ENCODE measurements at places on chromosomes 5 and 9.

DNA sequence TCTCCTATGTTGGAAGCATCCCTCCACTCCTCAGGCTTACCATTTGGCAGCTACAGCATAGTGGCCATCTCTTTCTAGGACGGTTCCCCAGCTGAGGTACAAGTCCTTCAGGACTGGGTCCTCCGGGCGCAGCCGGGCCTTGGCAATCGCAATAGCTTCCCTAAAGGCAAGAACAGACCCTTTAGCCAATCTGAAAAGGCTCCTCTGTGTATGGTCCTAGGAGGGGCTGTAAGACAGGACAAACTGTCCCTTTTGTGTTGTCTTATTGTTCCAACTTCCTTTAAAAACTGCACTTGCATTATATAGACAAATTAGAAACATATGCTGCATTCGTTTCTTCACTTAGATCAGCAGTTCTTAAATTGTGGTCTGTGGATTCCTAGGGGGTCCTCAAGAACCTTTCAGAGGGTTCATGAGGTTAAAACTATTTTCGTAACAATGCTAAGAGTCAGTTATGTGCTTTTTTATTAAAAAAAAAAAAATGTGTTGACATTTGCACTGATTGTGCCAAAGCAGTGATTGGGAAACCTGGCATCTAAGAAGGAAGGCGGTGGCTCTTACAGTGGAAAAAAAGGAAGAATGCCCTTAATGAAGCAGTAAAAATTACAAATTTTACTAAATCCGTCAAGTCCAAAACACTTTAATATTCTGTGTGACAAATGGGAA lies 38.7 kb downstream of the GEMIN5 start:
- no peak for DNase-seq

DNA sequence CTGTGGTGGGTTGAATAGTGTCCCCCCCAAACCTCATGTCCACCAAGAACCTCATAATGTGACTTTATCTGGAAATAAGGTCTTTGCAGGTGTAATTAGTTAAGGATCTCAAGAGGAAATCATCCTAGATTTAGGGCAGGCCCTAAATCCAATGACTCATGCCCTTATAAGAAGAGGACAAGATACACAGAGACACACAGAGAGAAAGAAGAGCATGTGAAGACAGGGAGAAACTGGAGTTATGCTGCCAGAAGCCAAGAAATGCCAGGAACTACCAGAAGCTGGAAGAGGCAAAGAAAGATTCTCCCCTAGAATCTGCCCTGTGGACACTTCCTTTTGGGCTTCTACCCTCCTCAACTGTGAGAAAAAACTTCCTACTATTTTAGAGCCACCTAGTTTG lies 8.8 kb downstream of the FAM13B start:
- no peak for DNase-seq

DNA sequence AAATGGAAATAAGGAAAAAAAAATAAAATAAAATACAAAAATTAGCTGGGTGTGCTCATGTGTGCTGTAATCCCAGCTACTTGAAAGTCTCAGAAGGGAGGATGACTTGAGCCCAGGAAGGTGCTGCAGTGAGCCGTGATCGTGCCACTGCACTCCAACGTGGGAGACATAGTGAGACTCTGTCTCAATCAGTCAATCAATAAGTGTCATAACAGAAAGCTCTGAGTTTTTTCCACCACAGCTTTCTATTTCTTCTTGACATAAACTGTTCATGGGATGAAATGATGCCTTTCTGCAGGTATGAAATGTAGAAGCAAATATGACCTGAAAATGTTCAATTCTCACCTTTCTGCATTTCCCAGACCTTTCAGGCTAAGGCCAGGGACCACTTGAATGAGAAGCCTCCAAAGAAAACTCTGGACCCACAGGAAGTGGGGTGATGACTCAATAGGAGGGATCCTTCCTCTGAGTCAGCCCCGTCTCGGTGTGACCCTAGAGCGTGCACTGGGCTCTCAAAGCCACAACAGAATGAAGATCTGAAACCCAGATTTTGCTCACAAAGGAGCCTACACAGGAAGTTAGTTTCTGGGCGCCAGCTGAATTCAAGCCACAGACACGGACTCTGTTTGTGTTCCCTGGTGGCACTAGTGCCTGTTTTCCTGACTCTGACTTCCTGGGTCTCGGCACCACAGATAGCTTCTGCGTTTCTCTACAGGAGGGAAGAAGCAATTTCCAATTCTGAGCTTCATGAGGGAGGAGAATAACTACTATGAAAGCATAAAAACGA lies 62.0 kb downstream of the ANKH start:
- peak; percentile 56 for DNase-seq

GRCh38 chr9:20569525-20569924 lies 52.8 kb downstream of the MLLT3 start:
- DNase-seq: no peak

- no peak for DNase-seq
Observed at GRCh38 chr5:167168971-167169370, 1122.5 kb upstream of the WWC1 start.

- no peak for DNase-seq
Observed at GRCh38 chr5:132528866-132529634, 14.3 kb downstream of the IL5 start.

DNA sequence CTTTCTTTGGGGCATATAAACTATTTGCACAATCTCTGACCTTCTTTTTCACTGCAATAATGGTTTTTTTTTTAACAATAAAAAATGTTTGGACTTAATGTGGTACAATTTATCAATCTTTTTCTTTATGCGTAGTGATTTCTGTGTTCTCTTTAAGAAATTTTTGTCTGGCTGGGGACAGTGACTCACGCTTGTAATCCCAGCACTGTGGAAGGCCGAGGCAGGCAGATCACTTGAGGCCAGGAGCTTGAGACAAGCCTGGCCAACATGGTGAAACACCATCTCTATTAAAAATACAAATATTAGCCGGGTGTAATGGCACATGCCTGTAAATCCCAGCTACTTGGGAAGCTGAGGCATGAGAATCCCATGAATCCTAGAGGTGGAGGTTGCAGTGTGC lies 72.3 kb downstream of the STK32A start:
- no peak for DNase-seq

GRCh38 chr9:22623236-22623635 lies 176.6 kb downstream of the DMRTA1 start:
- no peak for DNase-seq

DNA sequence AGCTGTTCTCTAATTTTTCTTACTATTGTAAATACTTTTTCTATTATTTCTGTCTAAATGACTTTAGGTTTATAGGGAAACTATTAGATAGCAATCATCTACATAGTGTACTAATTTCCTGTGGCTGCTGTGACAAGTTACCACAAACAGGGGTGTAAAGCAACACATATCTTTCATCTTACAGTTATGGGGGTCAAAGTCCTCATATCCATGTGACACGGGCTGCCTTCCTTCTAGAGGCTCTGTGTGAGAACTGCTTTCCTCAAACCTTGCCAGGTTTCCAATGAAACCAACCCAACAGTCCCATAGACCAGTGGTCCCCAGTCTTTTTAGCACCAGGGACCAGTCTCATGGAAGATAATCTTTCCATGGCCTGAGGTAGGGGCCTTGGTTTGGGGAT lies 189.1 kb downstream of the ROR2 start:
- DNase-seq: no peak

GRCh38 chr9:128771094-128771721 lies 519 bp downstream of the ZER1 start:
- no peak for DNase-seq

GRCh38 chr9:129225815-129226214 lies 47.8 kb upstream of the IER5L start:
- DNase-seq: peak; percentile 37

DNA sequence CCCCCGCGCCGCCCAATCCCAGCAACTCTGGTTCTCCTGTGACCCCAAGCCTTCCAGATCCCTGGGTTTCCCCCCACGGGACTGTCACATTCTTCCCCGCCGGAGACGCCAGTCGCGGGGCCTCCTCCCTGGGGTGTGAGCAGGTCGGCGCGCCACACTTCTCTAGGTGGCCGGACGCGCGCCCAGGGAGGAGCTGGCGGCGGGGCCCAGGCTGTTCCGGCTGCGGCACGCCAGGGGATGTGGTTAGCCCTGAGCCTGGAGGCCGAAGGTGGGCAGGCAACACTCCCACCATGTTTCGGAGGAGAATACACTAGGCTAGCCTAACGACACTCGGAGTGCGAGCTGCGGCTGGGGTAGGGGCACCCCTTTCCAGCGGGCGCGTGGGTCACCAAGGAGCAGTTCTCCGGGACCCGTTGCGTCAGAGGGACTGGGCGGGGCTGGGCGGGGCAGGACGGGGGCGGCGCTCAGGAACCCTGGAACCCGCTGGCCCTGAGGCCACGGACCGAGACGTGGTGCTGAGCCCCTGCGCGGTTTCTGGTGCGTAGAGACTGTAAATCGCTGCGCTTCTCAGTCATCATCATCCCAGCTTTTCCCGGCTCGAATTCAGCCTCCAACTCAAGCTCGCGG lies at the start of gene SLC27A6:
Gene SLC27A6 (plus strand): TSS at position 478 of the 627 bp plus-strand sequence. CDS start 650 bp downstream, outside the sequence.
- no peak for DNase-seq

- DNase-seq: no peak
Observed at GRCh38 chr5:148394587-148395019, 10.8 kb downstream of the FBXO38 start.

DNA sequence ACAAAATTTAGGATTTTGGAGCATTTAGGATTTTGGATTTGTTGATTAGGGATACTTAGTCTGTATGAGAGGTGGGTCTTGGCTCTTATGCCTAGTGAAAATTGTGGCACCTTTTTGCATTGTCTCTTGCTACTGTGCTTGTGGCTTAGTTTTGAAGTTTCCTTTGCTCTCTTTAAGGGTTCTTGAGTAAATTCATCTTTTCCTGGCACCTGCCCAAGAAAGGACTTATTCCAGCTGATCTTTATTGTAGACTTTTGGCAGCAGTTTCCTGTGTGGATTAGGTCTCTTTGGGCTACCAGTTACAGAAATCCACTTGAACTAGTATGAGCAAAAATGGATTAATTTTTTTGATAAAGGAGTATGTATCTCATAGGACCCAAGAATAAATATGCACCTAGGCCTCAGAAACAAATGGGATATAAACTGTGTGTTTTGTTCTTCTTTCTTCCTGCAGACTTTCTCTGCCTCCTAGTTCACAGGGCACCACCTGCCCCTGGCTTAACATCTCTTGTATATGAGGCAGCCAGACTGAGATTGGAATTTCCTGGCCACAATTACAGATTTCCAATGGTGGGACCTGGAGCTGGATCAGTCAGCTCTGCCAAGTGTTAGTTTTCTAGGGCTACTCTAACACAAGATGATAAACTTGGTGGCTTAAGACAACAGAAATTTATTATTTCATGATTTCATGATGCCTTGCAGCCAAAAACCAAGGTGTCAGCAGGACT lies 44.6 kb downstream of the FOCAD start:
- no peak for DNase-seq

DNA sequence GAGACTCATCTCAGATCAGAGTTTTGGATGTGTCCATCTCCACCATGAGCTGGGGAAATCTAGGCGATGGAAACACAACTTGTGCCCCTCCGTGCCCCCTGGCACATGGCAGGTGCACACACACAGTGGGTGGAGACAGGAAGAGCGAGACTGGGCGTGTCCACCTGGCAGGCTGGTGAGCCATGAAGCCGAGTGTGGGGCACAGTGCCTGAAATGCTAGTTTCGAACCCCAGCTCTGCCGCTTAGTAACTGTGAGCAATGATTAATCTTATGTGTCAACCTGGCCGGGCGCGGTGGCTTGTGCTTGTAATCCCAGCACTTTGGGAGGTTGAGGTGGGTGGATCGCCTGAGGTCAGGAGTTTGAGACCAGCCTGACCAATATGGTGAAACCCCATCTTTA lies 80.8 kb upstream of the RNU6ATAC start:
- no peak for DNase-seq

GRCh38 chr5:132479111-132479951 lies 11.2 kb downstream of the IRF1 start:
- no peak for DNase-seq

- peak; percentile 46 for DNase-seq
Observed at GRCh38 chr9:91071184-91071990, 269.8 kb downstream of the SYK start.

DNA sequence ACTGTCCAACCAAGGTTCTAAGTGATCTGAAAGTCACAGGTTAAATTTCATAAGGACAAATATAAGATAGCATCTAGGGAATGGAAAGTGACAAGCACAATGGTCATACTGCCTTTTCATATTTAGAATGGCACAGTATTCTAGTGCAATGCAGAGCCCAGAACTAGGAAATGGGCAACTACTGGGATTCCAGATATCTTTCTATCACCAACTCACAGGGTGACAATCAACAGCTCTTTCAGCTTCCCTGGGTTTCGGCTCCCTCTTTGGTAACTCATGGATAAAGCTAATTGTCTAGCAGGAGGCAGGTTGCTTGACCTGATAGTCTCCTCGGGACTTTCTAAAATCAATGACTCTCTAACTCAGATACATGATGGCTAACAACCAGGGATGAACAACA lies 60.4 kb downstream of the NR3C1 start:
- no peak for DNase-seq

DNA sequence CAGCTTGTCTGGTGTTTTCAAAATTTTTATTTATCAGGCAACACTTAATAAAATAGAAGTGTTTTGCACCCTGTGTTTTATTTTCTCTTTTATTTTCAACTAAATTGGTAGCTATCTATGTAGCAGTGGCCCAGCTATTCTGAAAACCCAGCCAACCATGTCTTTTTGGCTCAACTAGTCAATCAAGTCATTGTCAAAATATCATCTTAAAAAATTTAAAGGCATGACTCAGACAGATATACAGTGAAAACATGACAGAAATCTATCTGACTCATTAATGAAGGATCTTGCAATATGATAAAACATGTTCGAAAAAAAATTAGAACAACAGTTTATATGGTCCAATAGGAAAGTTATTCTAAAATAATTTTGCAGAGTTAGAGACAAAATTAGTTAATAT lies 75.1 kb downstream of the HSD17B4 start:
- no peak for DNase-seq

- DNase-seq: no peak
Observed at GRCh38 chr9:135622415-135623020, 16.8 kb downstream of the GLT6D1 start.

DNA sequence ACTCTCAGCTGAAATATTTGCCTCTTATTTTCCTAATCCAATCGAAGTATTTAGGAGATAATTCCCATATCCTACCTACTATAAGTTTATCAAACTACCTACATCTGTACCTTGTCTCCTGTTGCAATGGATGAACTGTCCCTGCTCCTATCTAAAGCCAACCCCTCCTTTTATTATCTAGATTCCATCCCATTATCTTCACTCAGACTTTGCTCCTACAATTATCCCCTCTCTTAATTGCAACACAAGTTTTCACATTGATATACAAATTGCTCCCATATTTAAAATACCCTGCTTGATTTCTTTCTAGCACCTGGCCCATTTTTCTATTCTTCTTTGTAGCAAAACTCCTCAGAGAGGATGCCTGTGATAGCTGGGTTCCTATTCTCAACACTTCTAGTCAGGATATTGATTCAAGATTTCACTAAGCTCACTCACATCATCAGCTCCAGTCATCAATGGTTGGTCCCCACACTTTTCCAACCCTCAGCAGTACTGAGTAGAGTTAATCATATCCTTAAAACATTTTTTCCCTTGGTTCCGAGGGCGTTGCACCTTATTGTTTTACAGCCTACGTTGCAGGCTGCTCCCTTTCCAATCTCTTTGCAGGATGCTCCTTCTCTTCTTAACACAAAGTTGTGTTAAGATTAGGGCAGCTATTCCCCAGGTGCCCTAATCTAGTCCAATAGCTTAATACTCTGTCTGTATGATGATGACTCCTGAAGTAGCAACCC lies 177.8 kb upstream of the PTGER4 start:
- DNase-seq: no peak

GRCh38 chr9:24801344-24801743 lies 255.6 kb upstream of the IZUMO3 start:
- DNase-seq: no peak
